MG63 (cell line): ENCODE measurements at places on chromosomes 12 and 14. TPM values are rescaled to one million over a fixed set of nuclear protein-coding genes. Genes with fewer than 3 reads are reported as not detected.

HCAR2 gene
- total RNA-seq, result not detected in 2 replicates

GRCh38 chr14:72704502-72704901 lies 189.4 kb downstream of the DPF3 start:
- no peak for DNase-seq

GRCh38 chr12:11540615-11541310 lies 108.7 kb upstream of the ETV6 start:
- DNase-seq, result no peak

DNA sequence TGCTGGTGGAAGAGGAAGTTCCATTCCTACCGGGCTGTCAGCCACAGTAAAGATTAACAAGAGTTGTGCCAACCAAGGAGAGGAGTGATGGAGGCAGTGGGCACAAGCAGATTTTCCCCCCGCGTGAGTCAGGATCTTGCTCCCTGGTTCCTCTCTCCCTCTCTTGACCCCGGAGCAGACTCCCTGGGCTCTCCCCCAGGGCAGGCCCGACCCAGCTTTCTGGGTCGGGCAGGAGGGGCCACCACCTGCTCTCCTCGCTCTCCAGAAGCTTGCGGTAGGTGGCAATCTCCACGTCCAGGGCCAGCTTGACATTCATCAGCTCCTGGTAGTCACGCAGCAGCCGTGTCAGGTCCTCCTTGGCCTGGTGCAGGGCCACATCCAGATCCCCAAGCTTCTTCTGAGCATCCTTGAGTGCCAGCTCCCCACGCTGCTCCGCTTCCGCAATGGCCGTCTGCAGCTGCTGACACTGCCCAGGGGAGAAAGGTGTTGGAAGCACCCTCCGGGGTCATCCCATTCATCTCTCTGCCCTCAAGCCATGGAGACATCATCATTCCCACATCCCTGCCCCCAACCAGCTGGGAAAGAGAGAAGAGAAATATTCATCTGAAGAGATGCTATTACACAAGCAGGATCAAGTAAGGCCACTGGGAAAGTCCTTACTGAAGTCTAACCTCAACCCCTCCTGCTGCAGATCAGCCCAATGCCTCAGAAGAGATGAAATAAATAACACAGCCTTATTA lies 9.0 kb upstream of the KRT4 start:
- DNase-seq, result no peak

GRCh38 chr12:21676776-21677175 lies 19.1 kb upstream of the LDHB start:
- no peak for DNase-seq

DNA sequence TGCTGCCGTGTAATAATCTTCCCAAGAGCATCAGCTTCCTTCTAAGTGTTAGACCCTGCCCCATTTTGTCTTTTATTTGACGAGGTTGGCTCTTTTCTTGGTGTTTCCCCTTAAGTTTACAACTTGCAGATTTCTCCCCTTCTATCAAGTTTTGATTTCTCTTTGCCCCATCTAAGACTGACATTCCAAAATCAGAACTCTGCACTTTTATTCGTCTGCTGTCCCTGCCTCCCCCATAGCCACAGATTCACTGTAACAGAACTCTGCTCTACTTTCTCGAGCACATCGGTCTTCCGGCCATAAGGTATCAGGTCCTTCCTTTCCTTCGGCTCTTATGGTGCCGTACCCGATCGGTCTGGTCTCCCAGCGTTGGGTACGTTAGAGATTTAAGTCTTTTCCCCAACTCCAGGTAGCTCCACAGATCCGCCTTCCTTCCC lies 563 bp downstream of the DCP1B start:
- no peak for DNase-seq

- DNase-seq, result no peak
Measured at GRCh38 chr14:102568115-102568614, 24.3 kb upstream of the RCOR1 start.

DNA sequence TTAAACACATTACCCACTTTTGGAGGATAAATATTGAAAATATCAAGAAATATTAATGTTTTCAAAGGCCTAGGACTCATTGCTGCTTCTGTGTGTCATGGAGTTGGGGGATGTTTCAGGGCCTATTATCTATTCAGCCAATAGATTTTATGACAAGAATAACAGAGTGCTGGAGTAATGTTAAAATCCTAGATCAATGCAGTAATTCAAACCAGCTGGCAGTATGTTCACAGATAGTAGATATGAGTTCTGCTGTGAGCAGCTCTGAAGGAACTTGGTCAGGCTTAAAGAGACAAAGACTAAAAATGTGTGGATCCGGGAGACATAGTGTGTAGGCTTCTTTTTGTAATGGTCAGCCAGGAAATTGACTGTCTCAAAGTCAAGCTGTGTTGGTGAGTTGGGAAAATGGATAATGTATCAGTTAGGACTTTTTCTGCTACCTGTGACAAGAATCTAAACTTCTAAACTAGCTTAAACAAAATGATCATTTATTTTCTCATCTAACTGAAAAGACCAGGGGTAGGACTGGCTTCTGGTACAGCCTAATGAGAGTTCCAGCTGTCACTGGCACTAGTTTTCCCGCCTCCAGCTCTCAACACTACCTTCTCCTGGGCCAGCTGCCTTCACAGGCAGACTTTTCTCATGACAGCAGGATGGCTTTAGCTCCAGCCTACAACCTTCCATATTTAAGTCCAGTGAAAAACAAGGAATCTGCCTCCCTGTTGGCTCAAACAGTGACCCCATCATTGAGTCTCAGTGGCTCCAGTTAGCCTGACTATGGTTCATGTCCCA lies 16.3 kb upstream of the POLR3B start:
- DNase-seq, result no peak

DNA sequence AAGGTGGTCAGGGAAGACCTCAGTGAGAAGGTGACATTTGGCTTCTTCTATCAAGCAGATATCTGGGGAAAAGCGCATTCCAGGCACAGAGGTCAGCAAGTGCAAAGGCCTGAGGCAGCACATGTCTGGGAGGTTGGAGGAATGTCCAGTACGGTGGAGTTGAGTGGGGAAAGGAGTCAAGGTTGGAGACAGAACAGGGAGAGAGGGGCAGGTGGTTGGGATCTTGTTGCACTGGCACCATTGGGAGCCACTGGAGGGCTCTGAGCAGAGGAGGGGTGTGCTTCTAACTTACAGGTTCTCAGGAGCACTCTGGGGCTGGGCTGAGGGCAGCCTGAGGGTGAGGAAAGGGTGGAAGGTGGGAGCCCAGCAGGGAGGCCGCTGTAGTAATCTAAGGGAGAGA lies 52.1 kb downstream of the EID3 start:
- DNase-seq, result no peak

DNA sequence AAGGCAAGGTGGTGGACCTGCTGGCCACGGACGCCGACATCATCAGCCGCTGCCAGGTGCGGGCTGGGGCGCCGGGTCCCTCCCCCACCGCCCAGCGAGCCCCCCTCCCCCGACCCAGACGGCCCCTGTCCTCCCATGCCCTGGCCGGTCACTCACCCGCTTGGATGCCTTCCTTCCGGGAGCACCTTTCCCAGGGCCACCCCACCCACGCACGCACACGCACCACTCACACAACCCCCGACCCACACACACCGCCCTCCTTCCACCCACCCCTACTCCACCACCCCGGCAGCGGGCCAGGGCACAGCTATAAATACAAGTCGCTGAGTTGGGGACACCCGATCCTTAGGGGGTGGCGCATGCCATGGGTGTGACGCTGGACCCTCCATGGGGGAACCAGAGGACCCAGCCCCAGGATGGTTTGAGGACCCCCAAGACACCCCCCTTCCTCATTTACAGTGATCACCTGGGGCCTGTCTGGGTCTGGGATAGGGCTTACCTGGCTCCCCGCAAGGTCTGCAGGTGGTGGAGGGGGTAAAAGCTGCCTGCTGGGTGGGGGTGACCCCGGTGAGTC lies 465 bp downstream of the ADSS1 start:
- DNase-seq, result peak; percentile 52

- peak; percentile 47 for DNase-seq
Measured at GRCh38 chr12:110067531-110067930, 19.2 kb upstream of the C12orf76 start.

FGD6 gene
- total RNA-seq, result 0.40 and 0.91 TPM in 2 replicates

- no peak for DNase-seq
Measured at GRCh38 chr14:74840603-74841030, 35.3 kb downstream of the PROX2 start.

- DNase-seq, result no peak
Measured at GRCh38 chr14:98249057-98249456, 1022.9 kb downstream of the BCL11B start.

DNA sequence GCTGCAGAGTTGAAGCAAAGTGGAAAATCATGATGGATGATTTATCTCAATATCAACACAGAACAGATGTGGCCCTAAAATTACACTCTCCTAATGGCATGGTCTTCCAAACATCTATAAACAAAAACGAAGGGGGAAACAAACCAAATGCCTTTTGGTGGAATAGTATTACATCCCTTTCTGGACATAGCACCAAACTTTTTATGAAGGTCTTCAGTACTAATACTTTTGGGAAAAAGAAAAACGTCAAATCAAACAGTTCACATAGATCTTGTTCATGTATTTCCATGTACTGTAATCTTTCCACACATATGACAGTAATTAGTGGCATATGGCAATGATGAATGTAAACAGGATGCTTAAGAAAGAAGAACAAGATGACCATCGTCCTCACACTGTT lies 22.9 kb upstream of the ANAPC7 start:
- no peak for DNase-seq

RFLNA gene
- total RNA-seq, result 7.7 and 17.8 TPM in 2 replicates

- DNase-seq, result peak; percentile 56
Measured at GRCh38 chr14:33914676-33915516, 36.0 kb downstream of the EGLN3 start.

RPS6KL1 gene
- total RNA-seq, result 5.4 and 11.3 TPM in 2 replicates

GRIP1 gene
- total RNA-seq, result not detected in 2 replicates

DNA sequence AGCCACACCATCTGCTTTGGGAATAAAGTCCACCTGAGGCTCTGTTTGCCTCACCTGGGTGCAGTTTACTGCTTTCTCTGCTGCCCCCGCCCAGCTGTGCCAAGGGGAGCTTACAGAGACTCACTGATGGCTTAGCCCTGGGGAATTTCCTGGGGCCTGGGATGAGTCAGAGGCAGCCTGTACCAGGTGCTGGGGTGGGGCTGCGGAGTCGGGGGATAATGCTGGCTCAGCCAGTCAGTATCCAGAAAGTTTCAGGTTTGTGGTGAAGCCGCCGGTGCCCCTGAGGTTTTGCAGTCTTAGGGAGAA lies 22.3 kb downstream of the PLEKHG3 start:
- peak; percentile 61 for DNase-seq

DNA sequence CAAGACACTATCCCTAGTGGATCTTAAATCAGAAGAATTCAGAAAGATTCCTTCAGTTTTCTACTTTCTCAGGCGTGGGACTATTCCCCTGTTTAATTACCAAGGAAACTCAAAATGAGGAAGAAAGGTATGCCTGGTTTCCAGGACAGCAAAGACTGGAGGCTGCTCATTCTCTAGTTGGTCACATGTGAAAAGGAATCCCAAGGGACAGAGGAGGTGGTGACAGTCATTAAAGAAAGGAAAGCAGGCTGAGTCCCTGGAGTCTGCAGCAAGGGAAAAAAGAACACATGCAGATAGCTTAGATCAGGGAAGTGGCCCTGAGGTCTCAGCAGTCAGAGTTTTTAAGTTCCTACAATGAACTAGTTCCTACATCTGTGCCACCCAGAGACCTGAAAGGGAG lies 165.4 kb upstream of the CCDC198 start:
- no peak for DNase-seq

DNA sequence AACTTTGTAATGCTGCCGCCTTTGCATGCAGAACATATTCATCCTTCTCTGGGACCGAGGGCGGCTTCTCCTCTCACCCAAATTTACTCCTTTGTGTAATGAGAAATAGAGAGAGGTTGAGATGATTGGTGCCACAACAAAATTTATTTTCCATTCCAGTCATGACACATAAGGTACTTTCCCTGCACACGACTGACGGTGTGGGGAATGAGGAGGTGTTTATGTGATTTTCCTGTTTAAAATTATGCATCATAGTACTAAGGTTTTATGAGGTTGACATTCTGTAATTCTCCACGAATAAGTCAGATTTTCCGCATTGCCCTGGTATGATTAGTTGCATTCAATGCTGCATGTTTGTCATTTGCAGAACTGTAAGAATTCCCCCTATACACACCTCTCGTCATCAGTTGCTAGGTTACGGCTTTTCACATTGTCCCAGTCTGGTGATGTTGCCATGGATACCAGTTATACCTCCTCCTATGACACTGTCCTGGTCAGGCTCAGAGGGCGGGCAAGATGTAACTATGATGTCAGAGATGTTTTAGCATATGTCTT lies 23.1 kb downstream of the BICDL1 start:
- DNase-seq, result no peak

ERC1 gene
- total RNA-seq, result 14.6 and 24.4 TPM in 2 replicates

DNA sequence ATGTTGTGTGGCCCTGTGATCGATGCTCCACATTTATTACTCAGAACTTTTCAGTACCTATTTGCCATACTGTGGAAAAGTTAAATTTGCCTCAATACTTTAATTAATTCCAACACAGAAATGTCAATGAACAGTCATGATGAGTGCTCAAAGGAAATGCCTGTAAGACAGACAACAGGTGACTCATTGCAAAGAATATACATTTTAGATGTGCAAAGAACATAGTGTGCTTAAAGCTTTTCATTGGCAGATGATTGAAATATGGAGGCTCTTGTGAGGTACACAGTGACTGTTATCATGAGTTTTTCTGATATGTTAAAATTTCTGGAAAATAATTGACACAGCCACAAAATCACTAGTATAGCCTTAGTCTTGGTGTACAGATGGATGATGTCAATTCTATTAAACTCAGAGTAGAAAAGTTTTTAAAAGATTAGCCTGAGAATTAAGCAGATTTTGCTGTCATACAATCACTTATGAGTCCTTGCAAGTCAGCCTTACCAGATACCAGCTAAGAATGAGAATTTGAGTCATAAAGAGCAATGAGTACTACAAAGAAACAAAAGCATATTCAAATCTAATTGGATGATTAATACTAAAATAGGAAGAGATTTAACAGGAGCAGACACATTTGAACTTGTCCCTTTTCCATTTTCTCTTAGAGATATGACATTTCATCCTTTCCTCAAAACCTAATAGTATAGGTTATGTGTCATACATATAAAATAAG lies 544.1 kb downstream of the KCNH5 start:
- DNase-seq, result no peak

GRCh38 chr14:64725261-64725815 lies 21.1 kb downstream of the PLEKHG3 start:
- no peak for DNase-seq
